Smooth muscle cell of the coronary artery (primary cell): ENCODE measurements at places on chromosomes 16 and 17. TPM values are rescaled to one million over a fixed set of nuclear protein-coding genes. Genes with fewer than 3 reads are reported as not detected.

TBC1D26 gene
- total RNA-seq = under 0.01 and 0.08 TPM in 2 replicates

SPATA22 gene
- not detected in 2 replicates for total RNA-seq

TBC1D3K gene
- not detected in 2 replicates for total RNA-seq

TMEM114 gene
- total RNA-seq = not detected in 2 replicates

NEUROD2 gene
- total RNA-seq = not detected in 2 replicates

TNFRSF13B gene
- total RNA-seq = not detected in 2 replicates

SDF2 gene
- total RNA-seq = 68.5 and 111 TPM in 2 replicates

EVPLL gene
- not detected in 2 replicates for total RNA-seq
